Left ventricle myocardium inferior (tissue), 1 donor: ENCODE measurements at places on chromosomes 12 and 14. TPM values are rescaled to one million over a fixed set of nuclear protein-coding genes. Genes with fewer than 3 reads are reported as not detected.
A peak's percentile ranks its signal among the peaks of the same experiment; 100 is the strongest.

DNA sequence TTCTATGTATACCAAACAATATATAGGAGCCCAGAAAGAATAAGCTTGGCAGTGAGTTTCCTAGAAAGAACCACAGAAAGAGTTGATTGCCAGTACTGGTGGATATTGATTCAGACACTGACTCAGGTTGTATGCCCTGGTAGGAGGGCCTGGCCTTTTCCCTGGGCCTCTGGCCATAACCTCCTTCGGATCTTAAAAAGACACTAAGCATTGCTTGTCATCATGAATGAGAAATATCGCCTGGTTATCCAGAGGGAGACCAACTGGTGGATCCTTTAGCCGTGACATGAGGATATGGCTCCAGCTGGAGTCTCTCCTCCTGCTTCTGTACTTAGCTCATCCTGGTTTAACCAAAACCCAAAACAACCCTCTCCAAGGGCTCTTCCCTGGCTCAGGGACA is 231.5 kb downstream of the MSRB3 start:
- DNase-seq, result no peak

The CHURC1 gene
- 89.8 TPM for total RNA-seq

The BATF gene
- 0.93 TPM for total RNA-seq

The SYNDIG1L gene
- total RNA-seq, result 0.11 TPM

GRCh38 chr14:104137297-104138097 is 890 bp upstream of the KIF26A start:
- DNase-seq, result peak; percentile 68

The NDUFA12 gene
- total RNA-seq, result 353 TPM

- no peak for DNase-seq
Measured at GRCh38 chr12:62414180-62414579, 52.4 kb upstream of the MON2 start.

The TAS2R14 gene
- total RNA-seq, result 0.58 TPM

DNA sequence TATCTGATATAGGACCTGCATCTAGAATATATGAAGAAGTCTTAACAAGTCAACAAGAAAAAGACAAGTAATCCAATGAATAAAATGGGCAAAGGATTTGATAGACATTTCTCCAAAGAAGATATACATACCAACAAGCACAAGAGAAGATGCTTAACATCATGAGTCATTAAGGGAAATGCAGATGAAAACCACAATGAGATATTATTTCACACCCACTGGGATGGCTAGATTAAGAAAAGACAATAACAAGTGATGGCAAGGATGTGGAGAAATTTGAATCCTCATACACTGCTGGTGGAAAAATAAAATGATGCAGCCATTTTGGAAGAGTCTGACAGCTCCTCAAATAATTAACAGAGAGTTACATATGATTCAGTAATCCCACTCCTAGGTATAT is 502.6 kb downstream of the FUT8 start:
- DNase-seq, result no peak

The LTBP2 gene
- 26.5 TPM for total RNA-seq

The RNASE3 gene
- not detected for total RNA-seq

GRCh38 chr14:72615451-72616121 is 278.3 kb downstream of the DPF3 start:
- DNase-seq, result no peak

- DNase-seq, result no peak
Measured at GRCh38 chr12:16833376-16834015, 227.5 kb upstream of the LMO3 start.
